Cerebellum (tissue), 4 donors: ENCODE measurements at places on chromosomes 13 and 19.

GRCh38 chr13:93218583-93218982 lies 8.0 kb upstream of the GPC6 start:
- no peak for DNase-seq

DNA sequence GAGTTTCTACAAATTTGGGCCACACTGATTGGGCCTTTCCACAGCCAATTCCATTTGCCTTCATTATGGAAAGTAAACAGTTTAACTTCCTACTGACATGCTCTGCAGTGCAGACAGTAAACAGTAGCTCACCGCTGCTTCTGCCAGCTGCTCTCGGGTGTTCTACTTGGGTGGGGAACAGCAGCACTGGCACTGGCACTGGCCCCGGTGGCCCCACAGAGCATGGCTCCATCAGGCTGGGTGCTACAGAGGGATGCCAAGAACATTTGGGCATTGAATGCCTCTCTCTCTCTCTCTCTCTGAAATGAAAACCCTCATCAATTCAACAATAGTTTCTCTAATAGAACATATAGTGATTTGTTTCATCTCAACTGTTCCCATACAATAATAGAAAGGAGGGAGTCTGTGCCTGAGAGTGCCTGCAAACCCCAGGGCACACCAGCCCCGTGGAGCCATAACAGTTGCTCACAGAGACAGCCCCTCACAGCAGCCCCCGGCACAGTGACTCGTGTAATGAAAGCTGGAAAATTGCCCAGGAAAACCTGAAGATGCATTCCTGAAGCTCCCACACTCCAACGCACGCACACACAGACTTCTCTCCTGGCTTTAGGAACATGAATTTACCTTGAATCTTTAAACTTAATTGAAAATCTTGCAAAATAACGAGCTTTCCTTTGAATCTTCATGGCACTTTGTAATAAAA lies 38.2 kb upstream of the GJB6 start:
- DNase-seq: no peak

- no peak for DNase-seq
Measured at GRCh38 chr13:69331245-69331644, 776.4 kb upstream of the ATXN8OS start.

DNA sequence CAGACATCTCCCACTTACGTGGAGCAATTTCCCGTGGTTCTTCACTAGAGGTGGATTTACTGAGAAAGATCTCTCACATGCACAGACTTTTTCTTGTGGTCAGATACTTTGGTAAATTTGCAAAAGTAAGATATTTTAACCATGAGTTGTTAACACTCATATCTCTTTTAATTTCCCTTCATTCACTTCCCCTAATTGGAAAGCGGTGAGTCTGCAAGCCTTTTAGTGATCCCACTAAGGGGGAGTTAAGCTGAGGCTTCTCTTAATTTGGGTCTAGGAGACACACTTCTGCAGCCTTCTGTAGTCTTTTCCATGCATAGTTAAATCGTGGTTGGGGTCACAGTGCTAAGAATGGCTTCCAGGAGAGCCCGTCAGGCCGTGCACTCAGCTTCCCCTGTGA lies 30.7 kb upstream of the SERPINE3 start:
- DNase-seq: no peak

- DNase-seq: no peak
Measured at GRCh38 chr13:38743466-38743865, 56.6 kb downstream of the FREM2 start.

DNA sequence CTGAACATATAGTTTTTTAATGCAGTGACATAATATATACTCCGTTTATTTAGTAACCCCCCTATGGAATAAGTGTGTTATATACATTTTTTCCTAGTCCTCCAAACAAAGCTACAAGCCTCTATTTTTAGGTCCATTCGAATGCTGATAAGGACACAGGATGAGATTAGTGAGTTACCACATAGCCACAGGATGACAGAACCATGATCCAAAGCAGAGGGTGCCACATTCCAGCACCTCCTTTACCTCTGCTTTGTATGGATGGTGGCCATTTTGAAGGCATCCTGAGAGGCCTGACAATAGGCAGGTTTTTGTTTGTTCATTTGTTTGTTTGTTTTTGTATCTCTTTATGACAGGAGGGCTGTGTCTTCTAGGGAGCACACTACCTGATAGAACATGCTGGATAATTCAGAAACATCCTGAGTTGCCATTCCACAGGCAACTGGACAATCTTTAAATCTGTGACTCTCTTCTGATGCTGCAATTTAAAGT lies 186.3 kb downstream of the MTUS2 start:
- DNase-seq: no peak

DNA sequence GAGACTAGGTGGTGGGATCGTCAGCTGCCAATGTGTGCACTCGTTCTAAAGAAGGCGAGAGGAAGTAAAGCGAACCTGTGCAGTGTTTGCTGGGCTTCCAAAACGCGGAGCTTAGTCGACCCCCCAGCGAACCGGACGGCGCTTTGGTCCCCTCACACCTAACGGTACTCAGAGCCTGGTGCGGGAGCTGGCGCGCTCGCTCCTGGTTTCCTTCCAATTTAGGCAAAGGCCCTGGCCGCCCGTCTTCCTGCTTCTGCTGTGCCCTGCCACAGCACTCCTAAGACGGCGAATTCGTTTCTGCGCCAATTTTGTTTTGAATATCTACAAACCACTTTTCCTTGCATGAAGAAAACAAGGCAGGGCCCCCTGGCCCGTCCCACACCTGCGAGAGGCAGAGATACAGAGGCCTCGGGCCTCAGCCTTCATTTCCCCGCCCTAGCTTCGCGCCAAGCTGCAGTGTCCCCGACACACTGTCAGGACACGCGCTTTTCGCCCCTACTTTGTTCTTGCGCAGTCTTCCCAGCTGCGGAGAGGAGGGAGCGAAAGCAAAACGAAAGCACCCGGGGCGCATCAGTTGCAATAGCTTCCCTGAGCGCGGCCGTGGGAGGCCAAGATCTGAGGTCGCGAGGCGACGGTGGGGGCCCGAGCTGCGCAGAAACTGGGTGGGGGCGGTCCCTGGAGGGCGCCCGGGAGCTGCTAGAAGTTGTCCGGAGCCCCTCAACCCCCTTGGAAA lies 111.9 kb downstream of the KCNRG start:
- no peak for DNase-seq

- no peak for DNase-seq
Measured at GRCh38 chr19:18254546-18255503, 19.4 kb downstream of the IQCN start.

DNA sequence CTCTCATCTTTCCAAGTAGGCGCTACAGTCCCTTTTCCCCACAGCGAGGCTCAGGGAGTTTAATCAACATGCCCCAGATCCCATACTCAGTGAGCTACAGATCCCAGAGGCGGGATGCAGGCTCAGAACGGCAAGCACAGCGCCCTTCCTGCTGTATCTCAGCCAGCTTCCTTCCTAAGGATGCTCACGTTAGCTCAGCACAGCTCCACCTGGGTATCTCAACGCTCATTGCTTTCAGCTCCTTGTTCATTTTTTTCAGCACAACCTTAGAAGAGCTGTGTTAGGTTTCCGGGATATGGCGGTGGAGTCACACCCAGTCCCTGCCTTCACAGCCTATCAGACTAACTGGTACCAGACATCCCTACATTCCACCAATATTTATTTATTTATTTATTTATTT lies 3.1 kb upstream of the MEGF8 start:
- DNase-seq: no peak
